Left lung (tissue), 14 donors: ENCODE measurements at places on chromosomes 3 and 15. TPM values are rescaled to one million over a fixed set of nuclear protein-coding genes. Genes with fewer than 3 reads are reported as not detected.

Gene DCLK3
- polyA plus RNA-seq, result 1.9 TPM

Gene ESYT3
- polyA plus RNA-seq, result 29.2 TPM

Gene ACKR4
- polyA plus RNA-seq, result 2.5 TPM

Gene GRIP2
- 0.78 TPM for polyA plus RNA-seq

Gene SNRPN
- 242 TPM for polyA plus RNA-seq

Gene SLC38A3
- 8.3 TPM for polyA plus RNA-seq

Gene SCAP
- polyA plus RNA-seq, result 67.2 TPM

Gene COL6A5
- 1.2 TPM for polyA plus RNA-seq

Gene UCN2
- 0.15 TPM for polyA plus RNA-seq

Gene PRR20G
- polyA plus RNA-seq, result not detected

Gene SCG3
- 0.98 TPM for polyA plus RNA-seq
